ENCODE measurements at places on chromosomes 6 and 20.

DNA sequence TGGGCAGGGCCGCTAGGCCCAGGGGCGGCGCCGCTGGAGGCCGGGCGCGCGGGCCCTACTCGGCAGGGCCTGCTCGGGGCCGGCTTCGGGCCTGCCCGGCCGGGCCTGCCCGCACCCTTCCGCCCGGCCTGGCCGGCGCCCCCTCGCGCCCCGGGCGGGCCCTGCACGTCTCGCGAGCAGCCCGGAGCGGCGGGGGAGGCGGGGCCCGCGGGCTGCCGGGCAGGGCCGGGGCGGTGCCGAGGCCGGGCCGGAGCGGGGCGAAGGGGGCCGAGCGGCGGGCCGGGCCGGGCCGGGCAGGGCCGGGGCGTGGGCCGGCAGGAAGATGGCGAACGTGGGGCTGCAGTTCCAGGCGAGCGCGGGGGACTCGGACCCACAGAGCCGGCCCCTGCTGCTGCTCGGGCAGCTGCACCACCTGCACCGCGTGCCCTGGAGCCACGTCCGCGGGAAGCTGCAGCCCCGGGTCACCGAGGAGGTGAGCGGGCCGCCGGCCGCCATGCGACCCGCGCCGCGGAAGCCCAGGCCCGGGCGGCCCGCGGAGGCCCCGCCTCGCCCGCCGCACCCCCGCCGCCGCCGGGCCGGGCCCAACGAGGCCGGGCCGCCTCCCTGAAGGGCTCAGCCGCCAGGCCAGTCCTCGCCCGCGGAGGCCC, at the start of gene NPEPL1:
TSS of gene NPEPL1 (plus strand) at position 222 of the 647 bp plus-strand sequence. CDS start at position 323, 101 bp downstream.
- DNase-seq = peak; percentile 63

GRCh38 chr6:165653196-165653595, 9.8 kb downstream of the PDE10A start:
- DNase-seq = no peak

DNA sequence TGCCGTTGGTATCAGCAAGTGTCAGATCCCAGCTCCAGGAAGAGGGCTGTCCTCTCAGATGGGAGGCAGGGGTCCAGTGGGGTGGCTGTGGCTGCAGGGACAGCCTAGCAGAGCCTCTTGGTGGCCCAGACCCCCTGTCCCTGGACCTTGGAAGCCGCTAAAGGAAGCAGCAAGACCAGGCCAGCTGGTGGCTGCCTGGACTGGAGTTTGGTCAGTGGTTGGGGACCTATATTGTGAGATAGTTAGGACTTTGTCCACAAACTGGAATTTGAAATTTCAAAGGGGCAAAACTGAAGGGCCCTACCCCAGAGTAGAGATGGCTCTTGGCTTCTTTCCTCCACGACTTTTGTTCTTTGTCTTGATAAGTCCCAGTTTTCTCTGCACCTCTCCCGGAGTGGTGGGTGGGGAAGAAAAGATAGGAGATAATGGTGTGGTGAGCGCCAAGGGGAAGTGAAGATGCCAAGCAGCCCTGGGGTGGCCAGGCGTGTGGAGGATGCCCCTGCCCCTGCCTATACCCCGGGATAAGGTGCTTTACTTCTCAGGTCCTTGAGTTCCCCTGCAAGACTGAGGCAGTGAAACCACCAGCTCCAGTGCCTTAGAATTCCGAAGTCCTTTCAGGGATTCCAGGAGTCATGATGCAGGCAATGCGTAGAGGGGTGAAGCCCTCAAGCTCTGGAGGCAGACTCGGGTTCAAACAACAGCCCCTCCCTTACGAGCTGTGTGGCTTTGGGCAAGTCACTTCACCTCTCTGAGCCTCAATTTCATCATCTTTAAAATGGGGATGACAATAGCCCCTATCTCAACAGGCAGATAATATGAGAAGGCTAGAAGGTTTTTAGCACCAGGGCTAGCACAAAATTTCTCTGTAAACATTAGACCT, 40.2 kb downstream of the HNF4A start:
- no peak for DNase-seq

- no peak for DNase-seq
Measured at GRCh38 chr6:68975064-68975463, 340.0 kb downstream of the ADGRB3 start.

DNA sequence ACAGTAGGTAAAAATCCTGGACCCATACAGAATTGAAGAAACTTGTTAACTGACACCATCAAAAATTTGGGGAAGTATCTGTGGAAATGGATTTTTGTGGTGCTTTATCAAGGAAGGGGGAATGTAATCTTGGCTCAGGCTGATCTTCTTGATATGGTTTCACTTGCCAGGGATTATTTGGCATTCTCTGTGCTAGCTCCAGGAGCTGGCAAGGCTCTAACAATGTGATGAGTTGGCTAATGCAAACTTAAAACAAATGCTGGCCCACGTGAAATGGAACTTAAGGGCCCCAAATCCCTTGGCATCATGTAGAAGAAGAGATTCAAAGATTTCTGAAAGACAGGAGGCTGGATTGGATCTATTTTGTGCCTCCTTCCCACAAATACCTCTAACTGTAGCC, 13.1 kb downstream of the KCNS1 start:
- DNase-seq = no peak

- DNase-seq = no peak
Measured at GRCh38 chr20:46058599-46059281, 29.7 kb downstream of the SLC12A5 start.
